Large intestine (tissue), 12 donors: ENCODE measurements at places on chromosomes 1 and 21.

DNA sequence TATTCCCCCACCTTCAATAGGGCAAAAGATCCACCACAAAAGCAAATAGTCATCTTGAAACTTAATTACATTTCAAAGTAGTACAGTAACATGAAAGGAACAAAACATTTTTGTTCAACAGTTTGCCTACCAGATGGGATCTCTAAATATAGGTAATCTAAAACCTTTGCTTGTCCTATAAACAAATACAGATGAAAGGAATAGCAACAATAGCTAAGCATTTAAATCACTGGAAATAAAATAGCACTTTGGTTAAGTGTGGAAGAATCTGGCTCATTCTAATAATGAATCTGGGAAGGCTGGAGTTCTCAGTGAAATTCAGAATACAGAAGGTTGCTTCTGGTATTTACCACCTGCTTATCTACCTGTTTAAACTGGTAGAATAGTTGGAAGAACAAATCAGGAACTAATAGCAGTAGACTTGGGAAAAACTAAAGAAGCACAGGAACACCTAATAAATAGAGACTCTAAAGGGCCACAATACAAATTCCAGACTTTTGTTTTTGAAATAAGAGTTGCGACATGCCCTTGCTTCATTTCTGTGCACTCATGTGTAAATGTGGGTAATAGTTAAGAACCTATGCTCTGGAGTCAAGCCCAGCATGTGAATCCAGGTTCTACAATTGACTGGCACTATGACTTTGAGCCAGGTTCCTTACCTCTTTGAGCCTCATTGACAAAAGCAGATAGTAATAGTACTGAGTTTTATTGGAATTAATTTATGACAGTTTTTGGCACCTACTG is 2.3 kb upstream of the LYPLAL1 start:
- no peak for DNase-seq
- peaks cover 6% of the 10 kb centered on the region for H3K4me1 ChIP-seq
- no peak overlapping the region for H3K27ac ChIP-seq
- no peaks in the 10 kb centered on the region for H3K27me3 ChIP-seq
- no peak overlapping the region for H3K4me3 ChIP-seq

DNA sequence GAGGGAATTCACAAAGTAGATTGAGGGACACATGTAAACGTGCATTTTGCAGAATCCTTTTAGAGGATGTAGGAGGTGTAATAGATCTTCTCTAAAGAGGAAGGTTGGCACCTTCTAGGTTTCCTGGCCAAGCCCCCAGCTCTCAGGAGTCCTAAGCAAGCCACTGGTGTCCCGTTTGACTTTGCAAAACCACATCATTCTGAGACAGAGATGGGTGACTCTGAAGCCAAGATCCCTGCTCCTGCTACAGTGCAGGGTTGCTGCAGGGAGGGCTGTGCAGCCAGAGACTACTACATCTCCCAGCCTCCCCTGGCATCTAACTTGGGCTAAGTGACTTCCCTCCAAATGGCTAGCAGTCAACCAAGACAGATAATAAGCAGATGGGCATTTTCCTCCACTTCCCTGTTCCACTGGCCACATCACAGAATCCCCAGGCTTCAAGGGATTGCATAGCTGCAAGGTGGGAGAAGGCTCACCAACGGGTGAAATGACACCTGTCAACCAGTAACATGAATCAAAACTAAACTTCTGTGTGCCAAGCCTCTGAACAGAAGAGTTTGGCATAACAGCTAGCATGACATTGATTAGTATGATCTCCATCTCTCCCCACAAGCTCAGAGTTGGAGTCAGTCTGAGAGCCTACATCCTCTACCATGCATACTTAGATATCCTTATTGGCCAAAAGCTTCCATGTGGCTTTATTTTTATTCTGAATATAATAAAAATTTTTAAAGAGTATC is 129.6 kb upstream of the COA6 start:
- no peaks in the 10 kb centered on the region for H3K27me3 ChIP-seq
- no peaks in the 10 kb centered on the region for H3K36me3 ChIP-seq
- H3K4me1 ChIP-seq = no peaks in the 10 kb centered on the region
- no peak for DNase-seq
- H3K27ac ChIP-seq = no peak overlapping the region

DNA sequence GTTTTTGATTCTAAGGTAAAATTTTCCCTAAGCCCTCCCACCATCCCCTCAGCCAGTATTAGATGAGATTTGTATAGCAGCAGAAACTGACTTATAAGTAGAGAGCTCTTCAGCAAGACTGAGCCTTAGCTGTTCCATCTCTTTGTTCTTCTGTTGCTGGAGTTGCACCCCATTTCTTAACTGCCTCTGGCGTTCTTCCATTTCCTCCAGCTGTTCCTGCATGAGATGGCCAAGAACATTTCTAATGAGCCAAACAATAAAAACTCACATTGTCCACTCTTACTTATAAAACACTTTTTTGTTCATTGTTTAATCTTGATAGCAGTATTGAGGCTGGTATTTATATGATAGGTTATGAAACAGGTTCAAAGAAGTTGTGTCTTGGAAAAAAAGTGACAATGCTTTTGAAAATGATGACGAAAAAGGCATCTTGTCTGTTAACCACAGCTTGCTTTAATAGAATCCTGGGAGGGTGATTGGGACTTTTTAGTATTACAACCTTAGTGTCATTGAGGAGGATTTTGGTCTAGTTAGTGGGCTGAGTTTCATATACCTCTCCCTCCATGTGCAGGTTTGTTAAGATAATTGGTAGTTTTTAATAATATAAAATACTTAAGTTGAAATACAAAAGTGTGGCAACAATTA is 18.3 kb downstream of the SYNC start:
- no peak overlapping the region for H3K4me3 ChIP-seq
- no peaks in the 10 kb centered on the region for H3K4me1 ChIP-seq
- H3K27me3 ChIP-seq = no peaks in the 10 kb centered on the region
- no peak for DNase-seq
- peaks cover 44% of the 10 kb centered on the region for H3K36me3 ChIP-seq
- no peak overlapping the region for H3K27ac ChIP-seq

- DNase-seq = no peak
- H3K27me3 ChIP-seq = no peaks in the 10 kb centered on the region
- no peak overlapping the region for H3K4me3 ChIP-seq
- H3K4me1 ChIP-seq = no peaks in the 10 kb centered on the region
Measured at GRCh38 chr1:235597867-235598553, 51.6 kb downstream of the GNG4 start.
